NK-92 treated with Interleukin-12 subunit alpha and Interleukin-12 subunit beta, amount 100 ng/mL, for 24 hours (cell line): ENCODE measurements at places on chromosomes 7 and 10.

DNA sequence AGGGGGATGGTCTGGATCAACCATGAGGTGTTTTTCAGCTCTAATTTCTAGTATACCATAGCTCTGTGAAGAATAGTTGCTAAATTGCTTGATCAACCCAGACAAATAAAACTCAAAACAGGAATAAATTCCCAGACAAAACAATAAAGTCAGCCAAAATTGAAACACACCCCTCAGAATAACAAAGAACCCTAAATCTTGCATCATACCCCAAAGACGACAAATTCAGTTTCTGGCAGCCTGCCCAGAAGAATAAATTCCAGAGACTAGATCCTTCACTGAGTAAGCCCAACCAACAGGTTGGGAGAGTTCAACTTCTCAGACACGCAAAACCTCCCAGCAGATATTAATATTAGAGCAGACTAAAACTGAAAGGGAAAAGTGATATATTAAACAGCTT lies 11.2 kb upstream of the SEM1 start:
- no peak for DNase-seq

GRCh38 chr10:29969255-29970011 lies 90.0 kb downstream of the JCAD start:
- no peak for DNase-seq

DNA sequence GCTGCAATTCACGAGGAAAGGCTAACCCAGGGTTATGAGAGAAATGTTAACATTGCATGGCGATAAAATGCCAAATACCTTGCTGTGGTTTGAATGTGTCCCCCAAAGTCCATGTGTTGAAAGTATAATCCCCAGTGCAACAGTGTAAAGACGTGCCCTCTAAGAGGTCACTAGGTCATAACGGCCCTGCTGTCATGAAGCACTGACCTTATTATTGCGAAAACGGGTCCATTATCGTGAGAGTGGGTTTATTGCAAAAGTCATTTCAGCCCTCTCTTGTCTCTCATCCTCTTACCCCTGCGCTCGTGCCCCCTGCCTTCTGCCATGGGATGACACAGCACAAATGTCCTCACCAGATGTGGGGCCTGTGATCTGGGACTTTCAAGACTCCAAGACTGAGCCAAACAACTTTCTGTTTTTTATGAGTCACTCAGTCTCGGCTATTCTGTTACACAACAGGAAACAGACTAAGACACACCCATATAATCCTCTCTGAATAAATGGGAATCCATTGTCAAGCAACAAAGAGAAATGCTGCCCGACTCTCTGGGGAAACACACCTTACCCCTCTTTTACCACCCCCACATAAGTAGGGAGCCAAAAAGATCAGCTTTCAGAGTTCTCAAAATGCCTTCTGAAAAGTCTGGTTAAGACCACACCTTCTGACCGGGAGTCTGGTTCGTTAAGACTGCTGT lies 73.1 kb upstream of the UCN3 start:
- peak; percentile 44 for DNase-seq

DNA sequence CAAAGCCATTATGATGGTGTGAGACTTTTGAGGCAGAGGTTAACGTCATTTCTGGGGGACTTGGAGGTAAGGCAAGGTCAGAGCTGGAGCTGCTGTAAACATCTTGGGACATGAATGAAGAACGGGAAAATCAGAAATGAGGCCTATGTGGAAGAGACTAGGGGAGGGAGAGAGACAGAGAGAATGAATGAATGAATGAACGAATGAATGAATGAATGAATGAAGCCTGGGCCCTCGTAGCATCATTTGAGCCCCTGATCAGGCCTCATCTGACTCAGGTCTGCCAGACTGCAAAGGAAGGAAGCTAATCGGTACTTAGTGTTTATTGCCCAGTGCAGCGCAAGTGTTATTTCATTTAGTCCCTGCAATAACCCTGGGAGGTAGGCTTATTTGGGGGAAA lies 79.6 kb downstream of the SLIT1 start:
- DNase-seq: no peak

DNA sequence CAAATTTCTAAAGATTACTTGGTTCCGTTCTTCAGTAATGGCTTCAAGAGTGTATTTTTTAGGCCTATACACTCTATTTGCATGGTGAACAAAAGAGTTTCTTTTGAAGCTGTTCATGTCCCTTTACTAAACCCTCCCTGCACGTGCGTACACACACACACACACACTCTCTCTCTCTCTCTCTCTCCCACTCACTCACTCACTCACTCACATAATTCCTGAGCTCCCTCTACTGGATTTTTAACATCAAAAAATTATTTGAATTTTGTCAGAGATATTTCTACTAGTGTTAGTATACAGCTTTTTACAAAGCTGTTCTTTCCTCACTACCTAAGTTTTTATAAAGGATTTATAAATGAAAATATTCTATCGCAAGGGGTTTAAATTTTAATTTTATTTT lies 85.9 kb downstream of the UBE3C start:
- no peak for DNase-seq

GRCh38 chr10:56123247-56123646 lies 237.8 kb downstream of the ZWINT start:
- no peak for DNase-seq

DNA sequence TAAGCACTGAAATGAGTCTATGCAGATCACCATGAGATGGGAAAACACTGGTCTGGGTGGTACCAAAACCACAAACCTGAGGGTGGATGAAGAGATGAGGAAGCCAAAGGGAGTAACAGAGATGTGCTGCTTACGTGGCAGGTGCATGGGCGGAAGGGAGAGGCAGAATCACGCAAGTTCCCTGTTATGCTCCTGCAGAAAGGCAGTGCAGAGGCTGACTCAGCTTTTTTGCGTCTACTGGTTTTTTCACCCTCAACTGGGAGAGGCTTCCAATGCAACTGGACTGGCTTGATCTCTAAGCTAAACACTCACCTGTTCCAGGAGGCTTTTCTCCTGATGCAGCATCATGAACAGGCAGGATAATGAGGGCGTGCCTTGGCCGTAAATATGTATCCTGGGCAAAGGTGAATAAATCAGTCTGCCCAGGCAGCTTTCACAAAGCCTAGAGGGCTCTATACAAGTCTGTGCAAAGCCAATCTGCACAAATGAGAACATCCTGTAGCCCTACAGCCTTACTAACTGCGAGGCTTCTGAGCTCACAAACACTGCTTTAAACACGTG lies 95.4 kb upstream of the AFAP1L2 start:
- no peak for DNase-seq

DNA sequence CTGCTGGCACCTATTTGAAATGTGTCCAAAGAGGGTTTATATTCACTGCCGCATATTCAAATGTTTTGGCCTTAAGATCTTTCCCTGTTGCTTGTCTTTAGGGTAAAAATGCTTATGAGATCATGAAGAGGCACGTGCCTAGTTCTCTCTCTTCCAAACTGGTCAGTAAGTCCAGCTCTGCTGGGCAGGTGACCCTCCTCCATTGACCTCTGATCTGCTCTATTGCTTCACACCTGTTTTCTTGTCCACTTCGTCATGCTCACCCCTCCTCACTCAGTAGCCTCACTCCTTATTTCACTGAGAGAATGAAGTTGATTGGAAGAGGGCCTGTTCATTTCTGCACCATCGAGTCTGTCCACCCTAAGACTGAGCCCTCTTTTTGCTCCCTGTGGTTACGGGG lies 140.5 kb upstream of the COBL start:
- DNase-seq: no peak

- no peak for DNase-seq
These were observed 477.0 kb upstream of the GALNT17 start for GRCh38 chr7:70654979-70655378.

DNA sequence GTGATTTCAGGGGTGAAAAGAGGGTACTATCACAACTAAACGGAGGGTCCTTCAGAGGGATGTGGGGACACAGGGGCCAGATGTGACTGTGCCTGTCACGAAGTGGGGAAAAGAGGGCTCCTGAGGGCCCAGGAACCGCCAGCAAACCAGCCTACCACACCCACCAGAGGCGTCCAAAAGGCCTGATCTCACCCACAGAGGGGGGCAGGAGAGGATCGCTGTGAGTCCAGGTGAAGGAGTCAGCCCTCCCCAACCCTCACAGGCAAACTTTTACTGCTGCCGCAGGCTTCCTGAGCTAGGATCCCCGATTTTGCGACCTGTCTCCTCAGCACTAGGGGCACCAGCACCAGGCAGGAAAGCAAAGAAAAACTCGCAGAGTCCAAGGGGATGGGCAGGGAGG lies 64.7 kb downstream of the HIPK2 start:
- no peak for DNase-seq

DNA sequence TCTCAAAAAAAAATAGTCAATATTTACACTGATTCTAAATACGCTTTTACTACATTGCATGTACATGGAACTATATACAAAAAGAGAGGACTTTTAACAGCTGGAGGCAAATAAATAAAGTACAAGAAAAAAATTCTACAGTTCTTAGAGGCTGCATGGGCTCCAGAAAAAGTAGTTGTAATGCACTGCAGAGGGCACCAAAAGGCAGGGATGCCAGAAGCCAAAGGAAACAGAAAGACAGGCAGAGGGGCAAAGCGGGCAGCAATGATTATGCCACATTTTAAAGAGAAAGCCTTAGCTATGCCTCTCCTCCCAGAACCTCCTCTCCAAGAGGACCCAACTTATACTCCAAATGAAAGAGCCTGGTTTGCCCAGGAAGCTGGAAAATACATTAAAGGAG lies 11.6 kb upstream of the ADCK2 start:
- no peak for DNase-seq

DNA sequence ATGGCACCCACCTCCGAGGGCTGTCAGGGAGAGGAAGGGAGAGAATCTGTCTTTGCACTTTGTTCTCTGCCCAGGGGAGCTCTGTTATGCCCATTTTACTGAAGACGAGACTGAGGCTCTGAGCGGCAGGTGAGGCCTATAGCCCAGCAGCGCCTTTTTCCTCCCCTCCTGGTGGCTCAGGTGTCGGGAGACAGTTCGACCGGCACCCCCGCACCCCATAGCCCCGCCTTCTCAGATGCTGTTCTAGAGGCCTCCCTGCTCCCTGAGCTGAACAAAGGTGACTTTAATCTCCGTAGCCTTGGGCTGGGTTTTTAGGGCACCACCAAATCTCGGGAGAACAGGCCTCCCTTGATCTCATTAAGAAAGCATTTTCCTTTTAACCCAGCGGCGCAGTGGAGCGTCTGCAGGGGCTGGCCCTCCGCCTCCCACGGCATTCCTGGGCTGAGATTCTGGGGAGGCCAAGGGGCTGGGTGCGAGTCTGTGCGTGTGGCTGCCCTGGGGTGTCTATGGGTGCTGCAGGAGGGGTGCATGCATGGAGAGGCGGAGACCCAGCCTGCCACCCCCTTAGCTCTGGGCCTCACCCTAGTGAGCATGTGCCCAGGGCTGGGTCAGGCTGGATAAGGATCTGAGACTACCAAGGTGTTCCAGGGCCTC lies 3.3 kb downstream of the LFNG start:
- DNase-seq: no peak

DNA sequence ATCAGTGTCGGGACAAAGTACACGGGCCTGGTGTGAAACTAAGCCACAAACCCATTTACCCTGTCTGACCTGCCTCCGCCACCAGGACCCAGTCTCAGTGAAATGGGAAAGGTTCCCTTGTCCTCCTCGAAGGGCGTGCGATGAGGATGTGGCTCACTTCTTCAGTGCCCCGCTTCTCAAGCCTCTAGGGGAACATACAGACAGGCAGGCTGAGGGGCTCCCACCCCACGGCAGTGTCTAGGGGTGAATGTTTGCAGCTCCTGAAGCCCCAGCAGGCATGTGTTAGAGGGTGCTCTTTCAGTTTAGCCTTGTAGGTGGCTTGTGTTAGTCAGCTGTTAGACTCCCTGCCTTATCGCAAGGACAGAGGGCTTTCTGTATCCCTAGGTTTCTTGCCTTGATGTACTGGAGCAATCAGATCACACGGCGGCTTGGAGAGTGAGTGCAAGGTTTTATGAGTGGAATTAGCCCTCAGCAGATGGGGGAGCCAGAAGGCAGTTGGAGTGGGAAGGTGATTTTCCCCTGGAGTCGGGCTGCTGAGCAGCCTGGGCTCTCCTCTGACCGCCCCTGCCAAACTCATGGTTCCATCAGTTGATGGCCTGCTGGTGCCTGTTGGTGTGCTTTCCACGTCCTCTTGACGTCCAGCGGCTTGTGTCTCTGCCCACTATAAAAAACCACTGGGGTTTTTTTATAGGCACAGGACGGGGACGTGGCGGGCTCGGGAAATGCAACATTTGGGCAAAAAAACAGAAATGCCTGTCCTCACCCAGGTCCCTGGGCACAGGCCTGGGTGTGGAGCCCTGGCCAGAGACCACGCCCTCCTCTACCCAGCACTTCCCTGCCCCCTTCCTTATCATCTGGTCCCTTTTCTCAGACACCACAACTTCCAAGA lies 759 bp downstream of the NUDT1 start:
- DNase-seq: no peak

DNA sequence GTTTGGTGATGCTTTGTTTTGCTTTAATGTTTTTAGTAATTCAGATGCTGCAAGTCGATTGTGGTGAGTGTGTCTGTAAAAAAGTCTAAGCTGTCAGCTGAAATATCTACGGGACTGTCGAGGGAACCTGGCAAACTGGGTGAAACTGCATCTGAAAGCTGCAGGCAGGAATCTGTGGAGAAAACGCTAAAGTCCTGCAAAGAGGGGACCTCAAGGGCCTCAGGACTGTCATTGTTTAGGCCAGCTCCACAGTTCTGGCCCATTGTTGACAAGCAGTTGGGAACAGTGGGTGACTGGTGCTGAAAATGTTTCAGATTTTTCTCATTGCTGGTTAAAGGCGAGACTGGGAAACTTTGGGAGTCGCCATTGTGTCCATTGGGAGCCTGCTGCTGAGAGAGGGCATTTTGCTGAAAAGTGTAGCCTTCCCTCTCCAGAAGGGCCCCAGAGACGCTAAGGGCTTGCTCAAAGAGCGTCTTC lies 1.8 kb downstream of the HOXA2 start:
- DNase-seq: no peak

DNA sequence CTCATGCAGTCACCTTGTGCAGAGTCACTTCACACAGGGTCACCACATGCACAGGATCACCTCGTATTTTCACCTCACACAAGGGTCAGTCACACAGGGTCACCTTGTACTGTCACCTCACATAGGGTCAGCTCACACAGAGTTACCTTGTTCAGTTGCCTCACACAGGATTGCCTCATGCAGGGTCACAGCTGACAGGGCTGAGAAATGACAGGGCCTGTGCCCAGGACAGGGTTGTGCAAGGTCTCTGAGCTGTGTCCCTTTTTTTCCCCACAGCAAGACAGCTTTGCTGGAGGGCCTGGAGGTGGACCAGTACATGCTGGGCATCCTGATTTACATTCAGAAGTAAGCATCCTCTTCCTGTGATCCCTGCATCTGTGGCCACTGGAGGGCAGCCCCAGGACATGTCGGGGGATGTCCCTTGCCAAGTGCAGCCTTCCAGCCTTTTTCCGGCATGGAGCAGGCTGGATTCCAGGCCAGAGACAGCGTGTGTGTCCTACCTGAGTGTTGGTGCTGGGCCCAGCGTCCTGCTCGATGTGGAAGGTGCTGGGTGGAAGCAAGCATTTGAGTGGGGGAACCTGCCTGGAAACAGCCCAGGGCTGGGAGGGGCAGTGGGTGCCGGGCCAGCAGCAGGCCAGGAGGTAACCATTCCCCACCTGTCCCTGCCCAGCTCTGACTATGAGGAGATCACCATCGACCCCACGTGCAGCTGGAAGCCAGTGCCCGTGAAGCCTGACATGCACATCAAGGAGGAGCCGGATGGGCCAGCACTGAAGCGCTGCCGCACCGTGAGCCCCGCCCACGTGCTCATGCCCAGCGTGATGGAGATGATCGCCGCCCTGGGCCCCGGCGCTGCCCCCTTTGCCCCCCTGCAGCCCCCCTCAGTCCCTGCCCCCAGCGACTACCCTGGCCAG lies 16.3 kb downstream of the ZMIZ2 start:
- DNase-seq: no peak
